ENCODE measurements at places on chromosomes 3 and 15.

DNA sequence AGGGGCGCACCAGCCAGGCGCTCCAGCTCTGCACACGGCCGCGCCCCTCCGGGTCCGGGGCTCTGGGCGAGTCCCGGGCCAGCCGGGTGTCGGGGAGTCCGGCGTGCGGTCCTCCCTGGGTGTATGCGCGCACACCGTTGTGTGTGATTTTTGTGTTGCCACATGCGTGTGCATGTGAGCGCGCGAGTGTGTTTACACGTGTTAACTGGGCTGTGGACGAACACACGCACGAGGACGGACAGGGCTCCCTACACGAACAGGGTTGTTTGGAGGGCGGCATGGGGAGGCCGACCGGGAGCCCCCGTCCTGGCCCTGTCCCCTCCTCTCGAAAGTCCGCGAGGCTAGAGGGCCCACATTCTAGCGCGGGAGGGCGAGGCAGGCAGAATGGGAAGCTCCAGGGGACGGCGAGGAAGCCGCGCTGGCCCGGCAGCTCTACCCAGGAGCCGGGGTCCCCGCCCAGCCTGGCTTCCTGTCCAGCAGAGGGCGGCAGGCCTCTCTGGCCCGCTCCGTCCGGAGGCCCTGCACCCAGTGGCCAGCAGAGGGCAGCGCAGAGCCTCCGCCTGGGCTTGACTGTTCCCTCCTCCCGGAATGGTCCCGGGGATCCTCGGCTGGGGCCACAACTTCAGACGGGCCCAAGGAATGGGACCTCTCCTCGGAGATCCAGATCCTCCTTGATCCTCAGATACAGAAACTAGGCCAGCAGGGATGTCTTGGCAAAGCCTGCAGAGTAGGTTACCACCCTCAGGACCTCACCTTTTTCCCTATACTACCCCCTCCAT lies 611 bp upstream of the LINGO1 start:
- DNase-seq = peak; percentile 59

DNA sequence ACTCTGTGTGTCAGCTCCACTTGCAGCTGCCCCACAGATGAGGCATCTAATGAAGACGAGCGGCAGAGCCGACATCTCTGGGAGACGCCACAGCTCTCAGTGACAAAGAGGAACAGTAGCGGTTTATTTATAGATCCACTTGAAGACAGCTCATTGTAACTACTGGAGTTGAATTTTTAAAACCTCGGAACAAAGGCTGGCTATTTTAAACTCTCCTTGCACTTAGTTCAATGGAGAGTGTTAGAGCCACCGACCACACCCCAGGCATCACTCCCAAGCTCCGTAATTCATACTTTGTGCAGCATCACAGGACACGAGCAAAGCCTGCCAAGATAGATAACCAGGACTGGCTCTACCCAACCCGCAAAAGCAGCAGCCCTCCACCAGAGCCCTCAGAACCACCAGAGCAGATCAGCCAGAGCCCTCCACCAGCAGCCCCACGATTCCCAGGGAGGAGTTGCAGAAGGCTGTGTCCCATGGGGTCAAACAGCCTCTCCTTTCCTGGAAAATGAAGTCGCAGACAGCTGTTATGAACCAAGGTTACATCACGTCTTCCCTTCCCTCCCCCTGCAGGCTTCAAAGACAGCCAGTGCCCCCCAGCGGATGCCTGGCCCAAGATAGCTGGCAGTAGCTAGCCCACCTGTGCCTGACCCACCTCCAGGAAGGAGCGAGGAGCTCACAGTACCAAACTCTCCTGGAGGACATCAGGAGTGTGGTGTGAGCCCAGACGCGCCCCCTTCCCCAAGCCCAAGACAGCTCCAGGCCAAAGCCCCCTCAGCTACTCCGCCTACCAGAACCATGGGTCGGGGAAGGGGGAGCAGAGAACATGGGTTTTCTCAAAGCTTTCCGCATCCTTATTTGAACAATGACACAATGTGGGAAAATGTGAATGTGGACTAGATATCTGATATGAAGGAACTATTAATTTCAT lies 45.7 kb downstream of the POC1A start:
- no peak for DNase-seq

DNA sequence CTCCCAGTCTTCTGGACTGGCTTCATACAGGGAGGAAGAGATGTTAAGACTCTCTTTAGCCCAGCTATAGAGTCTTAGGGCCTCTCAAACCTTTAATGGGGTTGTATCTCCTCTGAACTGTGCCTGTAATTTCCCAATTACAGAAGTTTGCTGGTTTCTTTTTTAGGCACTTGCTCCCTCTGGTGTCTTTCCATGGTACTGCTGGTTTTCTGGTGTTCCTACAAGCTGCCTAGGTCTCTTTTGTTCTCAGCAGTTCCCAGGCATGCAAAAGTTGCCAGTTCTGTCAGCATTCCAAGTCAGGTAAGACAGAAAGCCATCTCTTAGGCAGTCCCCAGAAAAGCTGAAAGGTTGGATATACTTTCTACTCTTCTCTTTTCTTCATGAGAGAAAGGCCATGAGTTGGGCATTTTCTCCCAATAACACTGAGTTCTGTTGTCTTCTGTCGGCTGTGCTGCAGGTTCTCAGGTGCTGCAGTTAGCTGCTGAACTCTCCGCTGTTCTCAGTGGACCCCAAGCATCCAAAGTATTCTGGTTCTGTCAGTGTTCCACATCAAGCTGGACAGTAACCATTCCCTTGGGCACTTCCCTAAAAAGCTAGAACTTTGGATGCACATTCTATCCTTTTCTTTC lies 54.4 kb upstream of the EHHADH start:
- peak; percentile 44 for DNase-seq

GRCh38 chr15:33872416-33873106 lies 95.7 kb upstream of the CHRM5 start:
- no peak for DNase-seq

GRCh38 chr3:146637871-146638270 lies 32.7 kb upstream of the PLSCR5 start:
- no peak for DNase-seq

DNA sequence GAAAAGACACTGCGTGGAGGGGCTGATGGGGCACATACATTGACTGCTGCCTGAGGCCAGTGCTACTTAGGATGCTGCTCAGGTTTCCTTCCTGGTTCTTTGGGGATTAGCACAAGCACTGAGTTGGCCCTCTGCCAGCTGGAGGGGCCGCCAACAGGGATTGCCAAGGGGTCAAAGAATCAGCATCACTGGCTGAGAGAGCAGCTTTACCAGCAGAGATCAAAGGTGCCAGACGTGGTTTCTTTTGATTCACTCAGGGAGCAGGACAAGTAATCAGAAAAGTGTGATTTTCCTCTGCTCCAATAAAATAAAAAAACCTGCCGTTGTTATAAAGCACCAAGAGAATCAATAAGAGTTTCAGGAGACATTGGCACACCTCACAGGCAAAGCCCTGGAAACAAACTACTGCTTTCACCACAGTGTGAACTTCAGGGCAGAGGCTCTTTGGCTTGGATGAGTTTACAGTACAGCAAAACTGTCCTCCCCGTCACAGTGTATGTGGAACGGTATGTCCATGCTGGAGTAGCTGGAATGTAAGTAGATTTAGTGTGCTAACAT lies 45.8 kb upstream of the FSIP1 start:
- DNase-seq = no peak

DNA sequence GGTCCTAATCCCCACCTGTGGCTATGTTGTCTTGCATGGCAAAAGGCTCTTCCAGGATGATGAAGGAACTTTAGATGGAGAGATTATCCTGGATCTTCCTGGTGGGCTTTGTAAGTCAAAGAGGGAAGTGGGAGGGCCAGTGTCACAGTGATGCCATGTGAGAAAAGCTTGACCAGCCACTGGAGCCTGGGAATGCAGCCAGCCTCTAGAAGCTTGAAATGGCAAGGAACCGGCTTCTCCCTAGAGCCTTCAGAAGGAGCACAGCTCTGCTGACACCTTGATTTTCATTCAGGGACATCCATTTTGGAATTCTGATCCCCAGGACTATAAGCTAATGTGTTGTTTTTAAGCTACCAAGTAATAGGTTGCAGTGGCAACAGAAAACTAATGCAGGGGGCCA lies 58.3 kb downstream of the CLEC3B start:
- DNase-seq = no peak

- no peak for DNase-seq
Observed at GRCh38 chr3:141808586-141808985, 45.4 kb downstream of the GRK7 start.

DNA sequence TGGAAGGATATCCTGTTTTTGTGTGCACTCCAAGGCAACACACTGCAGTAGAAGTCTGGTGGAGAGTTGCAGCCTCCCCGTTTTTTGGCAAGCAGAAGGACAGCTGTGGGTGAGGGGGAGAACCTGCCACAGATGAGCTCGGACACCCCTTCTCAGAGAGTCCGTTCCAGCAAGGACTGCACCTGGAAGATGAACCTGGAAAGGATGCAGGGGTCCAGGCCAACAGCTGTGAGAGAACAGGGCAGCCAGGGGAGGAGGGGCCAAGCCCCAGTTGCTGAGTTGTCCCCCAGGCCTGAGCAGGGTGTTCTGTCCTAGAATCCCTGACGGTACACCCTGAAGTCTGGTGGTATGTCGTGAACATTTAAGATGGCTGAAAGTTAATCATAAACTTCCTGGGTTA lies 30.2 kb downstream of the ZXDC start:
- no peak for DNase-seq

GRCh38 chr3:43171748-43172147 lies 65.9 kb upstream of the POMGNT2 start:
- no peak for DNase-seq

DNA sequence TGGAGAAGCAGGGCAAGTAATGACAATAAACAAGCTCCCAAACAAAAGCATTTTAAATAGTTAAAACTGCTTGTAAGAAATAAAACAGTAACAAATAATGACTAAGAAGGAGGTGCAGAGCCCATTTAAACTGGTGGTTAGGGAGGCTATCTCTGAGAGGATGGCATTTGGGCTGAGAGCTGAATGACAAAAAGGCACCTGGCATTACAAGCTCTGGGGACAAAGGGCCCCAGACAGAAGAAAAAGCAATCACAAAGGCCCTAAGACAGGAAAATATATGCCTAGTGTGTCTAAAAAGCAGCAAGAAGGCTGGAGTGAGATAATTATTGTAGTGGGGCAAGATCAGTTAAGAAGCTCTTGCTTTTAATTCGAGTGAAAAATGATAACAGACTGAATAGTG lies 9.6 kb downstream of the TMEM39A start:
- no peak for DNase-seq

DNA sequence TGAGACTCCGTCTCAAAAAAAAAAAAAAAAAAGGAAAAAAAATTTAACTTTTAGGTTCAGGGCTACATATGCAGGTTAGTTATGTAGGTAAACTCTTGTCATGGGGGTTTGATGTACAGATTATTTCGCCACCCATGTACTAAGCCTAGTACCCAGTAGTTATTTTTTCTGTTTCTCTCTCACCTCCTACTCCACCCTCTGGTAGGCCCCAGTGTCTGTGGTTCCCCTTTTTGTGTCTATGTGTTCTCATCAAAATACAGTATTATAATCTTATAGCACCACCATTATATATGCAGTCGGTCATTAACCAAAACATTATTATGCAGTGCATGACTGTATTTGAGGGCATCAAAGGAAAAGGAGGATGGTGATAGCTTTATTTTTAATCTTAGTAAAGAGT lies 47.3 kb downstream of the CHP1 start:
- DNase-seq = no peak

- no peak for DNase-seq
Observed at GRCh38 chr3:181616088-181617070, 95.3 kb upstream of the SOX2 start.

- DNase-seq = no peak
Observed at GRCh38 chr3:12991481-12991837, 81.8 kb downstream of the IQSEC1 start.

- peak; percentile 38 for DNase-seq
Observed at GRCh38 chr3:186614597-186615483, 2.0 kb downstream of the AHSG start.

- no peak for DNase-seq
Observed at GRCh38 chr3:123070510-123070909, 3.7 kb downstream of the PDIA5 start.

- no peak for DNase-seq
Observed at GRCh38 chr15:60352525-60352924, 45.3 kb downstream of the ANXA2 start.

DNA sequence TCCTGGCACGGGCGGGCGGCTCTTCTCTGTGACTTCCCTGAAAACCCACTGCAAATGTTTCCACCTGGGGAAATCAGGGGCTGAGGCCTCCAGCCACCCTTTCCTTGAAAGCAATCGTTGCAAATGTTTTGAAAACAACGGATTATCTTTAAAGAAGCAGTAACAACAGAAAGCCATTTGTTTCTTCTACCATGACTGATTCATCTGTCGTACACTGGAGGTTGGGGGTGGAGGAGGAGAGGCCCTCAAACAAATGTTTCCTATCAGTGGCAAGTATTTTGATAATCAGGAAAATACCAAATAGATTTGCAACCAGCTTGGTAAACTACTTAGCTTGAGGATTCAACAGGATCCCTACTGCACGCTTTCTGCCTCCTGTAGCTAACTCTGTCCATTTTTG lies 114.9 kb downstream of the PDZRN3 start:
- no peak for DNase-seq

GRCh38 chr3:178568155-178568731 lies 32.0 kb downstream of the KCNMB2 start:
- no peak for DNase-seq

GRCh38 chr15:67082007-67082536 lies 16.7 kb downstream of the SMAD3 start:
- no peak for DNase-seq

DNA sequence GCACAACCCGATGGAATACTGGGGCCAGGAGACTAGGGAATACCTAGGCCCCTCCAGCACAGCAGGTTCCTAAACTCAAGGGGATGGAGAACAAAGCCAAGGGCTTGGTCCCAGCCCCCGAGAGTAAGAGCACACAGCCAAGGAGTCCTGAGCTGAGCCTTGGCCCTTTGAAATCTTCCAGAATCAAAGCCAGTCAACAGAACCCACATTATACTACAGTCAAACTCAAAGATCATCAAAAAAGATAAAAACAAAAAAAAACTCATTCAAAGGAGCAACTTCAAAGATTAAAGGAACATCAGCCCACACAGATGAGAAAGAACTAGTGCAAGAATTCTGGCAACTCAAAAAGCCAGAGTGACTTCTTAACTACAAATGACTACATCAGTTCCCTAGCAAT lies 217.0 kb downstream of the ISL2 start:
- DNase-seq = no peak

GRCh38 chr3:78645628-78646310 lies 1122.0 kb downstream of the ROBO1 start:
- peak; percentile 54 for DNase-seq

DNA sequence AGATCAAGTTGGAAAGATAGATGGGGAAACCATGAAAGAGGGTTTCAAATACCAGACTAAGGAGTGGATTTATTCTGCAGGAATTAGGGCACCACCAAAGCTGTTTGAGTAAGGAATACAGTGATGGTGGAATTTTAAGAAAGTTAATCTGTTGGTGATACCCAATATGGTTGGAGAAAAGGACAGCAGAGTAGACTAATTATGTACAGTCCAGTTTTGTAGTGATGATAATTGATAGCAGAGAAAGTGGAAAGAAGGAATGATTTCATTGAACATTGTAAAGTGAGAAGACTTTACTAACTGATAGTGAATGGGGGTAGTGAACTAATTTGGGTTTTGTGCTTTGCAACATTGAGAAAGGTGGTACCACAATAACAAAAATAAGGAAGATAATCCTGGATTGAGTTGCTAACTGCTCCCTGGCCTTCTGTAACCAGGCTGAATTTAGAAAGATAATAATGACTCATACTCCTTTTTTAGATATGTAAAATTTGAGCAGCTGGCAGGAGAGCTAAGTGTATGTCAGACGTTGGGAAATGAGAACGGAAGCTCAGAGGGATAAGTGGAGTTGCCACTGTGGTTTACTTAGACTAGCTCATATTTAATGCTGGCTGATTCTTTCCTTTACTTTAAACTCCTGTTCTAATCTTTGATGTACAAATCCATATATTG lies 16.9 kb downstream of the TCAIM start:
- DNase-seq = peak; percentile 84

All from stromal cell of bone marrow (primary cell).